ENCODE measurements at places on chromosomes 16 and 17. TPM values are rescaled to one million over a fixed set of nuclear protein-coding genes. Genes with fewer than 3 reads are reported as not detected.

DNA sequence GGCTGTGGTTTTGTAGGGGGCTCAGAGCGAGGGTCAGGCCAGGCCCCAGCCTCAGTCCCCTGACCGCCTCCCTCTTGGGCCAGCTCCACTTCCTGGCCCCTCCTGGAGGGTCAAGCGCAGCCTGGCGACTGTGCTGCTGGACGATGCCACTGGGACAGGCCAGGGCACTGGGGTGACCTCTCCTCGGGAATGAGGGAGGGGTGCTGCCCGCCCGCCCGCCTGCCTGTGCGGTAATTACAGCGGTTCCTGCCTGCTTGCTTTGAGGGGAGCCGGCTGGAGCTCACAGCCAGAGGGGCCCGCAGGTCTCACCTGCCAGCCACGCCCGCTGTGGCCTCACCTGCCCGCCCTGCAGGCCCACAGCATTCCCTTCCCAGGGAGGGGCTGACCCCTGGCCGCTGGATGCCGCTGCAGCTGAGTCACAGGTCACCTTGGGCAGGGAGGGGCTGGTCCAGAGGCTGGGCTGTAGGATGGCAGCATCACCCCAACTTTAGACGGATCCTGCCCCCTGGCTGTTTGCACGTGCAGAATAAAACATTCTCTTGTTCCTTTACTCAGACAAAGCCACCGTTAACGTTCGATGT, 76.7 kb upstream of the CBX4 start:
- H3K4me3 ChIP-seq, result no peak overlapping the region
- no peaks in the 10 kb centered on the region for H3K27me3 ChIP-seq
- H3K4me1 ChIP-seq, result peaks cover 13% of the 10 kb centered on the region
- no peaks in the 10 kb centered on the region for H3K36me3 ChIP-seq

DNA sequence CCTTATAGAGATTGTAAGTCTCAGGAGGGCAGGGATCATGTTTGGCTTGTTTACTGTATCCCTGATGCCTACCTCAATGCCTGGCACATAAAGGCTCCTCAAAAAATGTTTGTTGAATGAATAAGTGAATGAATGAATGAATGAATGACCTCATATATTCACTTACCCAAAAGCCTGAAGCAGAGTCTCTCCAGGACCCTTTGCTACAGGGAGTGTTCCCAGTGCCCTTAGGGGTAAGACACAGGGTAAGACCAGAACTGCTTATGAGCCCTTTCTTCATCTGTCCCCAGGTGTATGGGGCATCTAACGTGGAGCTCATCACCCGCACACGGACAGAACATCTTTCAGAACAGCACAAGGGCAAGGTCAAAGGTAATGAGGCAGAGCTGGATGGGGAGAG, 12.3 kb downstream of the CORO6 start:
- peaks cover 8% of the 10 kb centered on the region for H3K36me3 ChIP-seq
- no peak for DNase-seq
- H3K4me3 ChIP-seq, result no peak overlapping the region
- H3K27ac ChIP-seq, result no peak overlapping the region
- H3K4me1 ChIP-seq, result peaks cover 33% of the 10 kb centered on the region
- H3K27me3 ChIP-seq, result no peaks in the 10 kb centered on the region

The CD2BP2 gene
- 31.0 TPM for polyA plus RNA-seq

DNA sequence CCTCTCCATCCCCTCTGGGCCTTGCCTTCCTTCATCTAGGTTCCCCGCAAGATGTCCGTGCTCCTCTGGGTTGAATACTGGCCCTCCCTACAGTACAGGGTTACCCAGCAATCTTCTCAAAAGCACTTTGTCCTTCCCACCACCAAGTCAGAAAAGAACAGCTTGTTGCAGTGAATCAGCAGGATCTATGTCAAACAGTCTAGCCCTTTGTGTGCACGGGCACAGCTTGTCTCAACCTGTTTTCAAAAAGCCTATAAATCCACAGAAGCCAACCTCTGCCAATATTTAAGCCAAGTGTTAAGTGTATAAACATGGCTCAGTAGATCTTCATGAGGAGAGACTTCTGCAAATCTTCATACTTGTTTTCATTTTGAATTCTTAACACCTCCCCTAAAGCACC, 25.2 kb downstream of the C17orf67 start:
- no peak overlapping the region for H3K4me3 ChIP-seq
- no peak overlapping the region for H3K27ac ChIP-seq
- H3K27me3 ChIP-seq, result no peaks in the 10 kb centered on the region
- no peaks in the 10 kb centered on the region for H3K4me1 ChIP-seq

DNA sequence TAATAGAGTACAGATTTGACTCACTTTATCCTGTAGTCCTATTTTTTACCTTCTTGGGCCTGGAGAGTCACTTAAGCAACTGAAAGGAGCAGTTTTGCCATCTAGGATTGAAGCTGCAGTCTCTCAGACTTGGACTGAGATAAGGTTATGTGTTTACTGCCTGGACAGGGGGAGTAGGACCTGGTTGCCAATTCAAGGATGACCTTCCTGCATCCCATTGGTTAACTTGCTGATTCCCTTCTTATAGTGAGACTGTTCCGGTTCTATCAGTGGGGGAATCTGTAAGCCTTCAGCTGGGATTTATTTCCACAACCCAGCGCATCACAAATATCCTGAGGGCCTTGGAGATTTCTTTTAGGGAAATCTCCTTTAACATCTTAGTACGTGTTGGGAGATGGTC, 2.9 kb downstream of the UBN1 start:
- H3K36me3 ChIP-seq, result peaks cover 35% of the 10 kb centered on the region
- H3K4me1 ChIP-seq, result peaks cover 52% of the 10 kb centered on the region
- no peaks in the 10 kb centered on the region for H3K27me3 ChIP-seq
- no peak overlapping the region for H3K27ac ChIP-seq
- no peak for DNase-seq

GRCh38 chr17:65163990-65164495, 26.9 kb downstream of the RGS9 start:
- H3K27ac ChIP-seq, result no peak overlapping the region
- H3K27me3 ChIP-seq, result no peaks in the 10 kb centered on the region
- no peak overlapping the region for H3K4me3 ChIP-seq
- no peak for DNase-seq
- no peaks in the 10 kb centered on the region for H3K36me3 ChIP-seq

DNA sequence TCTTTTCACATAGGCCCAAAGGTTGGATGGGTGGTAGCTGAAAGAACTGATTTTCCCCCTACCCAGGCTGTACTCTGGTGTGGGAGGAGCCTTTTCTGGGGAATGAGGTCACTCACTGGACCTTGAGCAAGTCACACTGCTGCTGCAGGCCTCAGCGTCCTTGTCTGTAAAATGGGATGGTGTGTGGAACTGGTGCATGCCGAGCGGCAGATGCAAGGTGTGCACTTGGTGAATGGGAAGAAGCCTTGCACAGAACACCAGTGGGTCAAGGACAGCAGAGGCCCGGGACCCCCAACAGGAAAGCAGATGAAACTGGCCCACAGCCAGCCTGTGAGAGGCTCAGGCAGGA, 38.1 kb downstream of the ARHGAP27 start:
- no peak for DNase-seq
- no peaks in the 10 kb centered on the region for H3K36me3 ChIP-seq
- no peaks in the 10 kb centered on the region for H3K4me1 ChIP-seq
- H3K27me3 ChIP-seq, result no peaks in the 10 kb centered on the region
- peak overlapping the region; percentile 29 for H3K4me3 ChIP-seq

DNA sequence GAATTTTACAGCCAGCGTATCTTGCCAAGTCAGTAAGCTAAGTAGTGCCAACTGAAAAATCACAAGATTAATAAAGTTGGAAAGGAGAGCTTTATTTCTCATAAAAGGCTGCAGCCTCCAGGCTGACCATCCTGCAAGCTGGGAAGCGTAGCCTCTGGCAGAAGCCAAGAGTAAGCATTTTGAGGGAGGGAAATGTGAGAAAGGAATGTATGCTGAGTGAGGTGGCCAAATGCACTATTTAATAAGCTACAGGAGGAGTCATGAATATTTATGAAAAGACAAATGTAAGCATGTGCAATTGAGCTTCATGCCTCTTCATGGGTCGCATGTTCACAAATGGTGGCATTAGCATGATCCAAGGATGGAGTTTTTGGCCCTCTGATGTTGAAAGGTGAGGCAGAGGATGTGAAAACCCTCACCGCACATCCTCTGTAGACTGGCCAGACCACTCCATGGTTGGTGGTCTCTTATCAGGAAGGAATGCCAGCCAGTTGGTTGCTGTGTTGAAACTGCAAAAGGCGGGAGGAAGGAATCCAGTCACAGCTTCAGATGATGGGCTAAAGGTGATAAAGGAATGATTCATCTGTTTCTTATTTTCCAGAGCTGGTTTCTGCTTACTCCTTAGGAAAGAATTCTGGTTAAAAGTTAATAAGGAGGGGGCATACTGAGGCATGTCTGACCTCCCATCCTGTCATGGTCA, 9.2 kb downstream of the KRT33B start:
- no peaks in the 10 kb centered on the region for H3K27me3 ChIP-seq
- no peak overlapping the region for H3K4me3 ChIP-seq
- H3K4me1 ChIP-seq, result no peaks in the 10 kb centered on the region
- H3K27ac ChIP-seq, result no peak overlapping the region
- no peaks in the 10 kb centered on the region for H3K36me3 ChIP-seq

Measured in psoas muscle (tissue), 8 donors.